ENCODE measurements at places on chromosomes 4 and X. TPM values are rescaled to one million over a fixed set of nuclear protein-coding genes. Genes with fewer than 3 reads are reported as not detected.

- no peak for DNase-seq
Measured at GRCh38 chrX:134911348-134911747, 79.4 kb upstream of the SMIM10 start.

Gene CSAG3
- not detected for total RNA-seq

DNA sequence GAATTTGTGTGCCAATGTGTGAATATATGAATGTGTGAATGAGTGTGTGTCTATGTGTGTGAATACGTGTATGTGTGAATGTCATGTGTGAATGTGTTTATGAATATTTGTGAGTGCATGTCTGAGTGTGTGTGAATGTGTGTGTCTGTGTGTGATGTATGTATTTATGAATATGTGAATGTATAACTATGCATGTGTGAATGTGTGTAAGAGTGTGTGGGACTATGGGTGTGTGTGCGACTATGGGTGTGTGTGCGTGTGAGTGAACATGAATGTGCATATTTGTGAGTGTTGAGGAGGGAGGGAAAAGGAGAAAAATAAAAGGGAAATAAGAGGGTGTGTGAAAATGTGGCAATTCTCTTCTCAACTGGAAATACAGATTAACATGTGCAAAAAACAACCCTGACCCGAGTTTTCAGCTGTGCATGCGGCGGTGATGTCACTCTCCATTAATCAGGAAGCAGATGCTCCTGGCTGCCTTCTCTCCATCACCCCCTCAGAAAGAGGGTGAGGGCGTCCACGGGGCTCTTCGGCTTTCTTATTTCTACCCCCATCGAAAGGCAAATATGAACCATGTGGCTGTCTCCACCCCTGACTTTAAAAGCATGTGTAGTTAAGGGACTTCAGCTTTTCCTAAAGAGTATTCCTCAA, 219.8 kb downstream of the MAML3 start:
- no peak for DNase-seq

- no peak for DNase-seq
Measured at GRCh38 chr4:186602978-186603377, 47.6 kb upstream of the MTNR1A start.

Gene GPRASP2
- 47.5 TPM for total RNA-seq

DNA sequence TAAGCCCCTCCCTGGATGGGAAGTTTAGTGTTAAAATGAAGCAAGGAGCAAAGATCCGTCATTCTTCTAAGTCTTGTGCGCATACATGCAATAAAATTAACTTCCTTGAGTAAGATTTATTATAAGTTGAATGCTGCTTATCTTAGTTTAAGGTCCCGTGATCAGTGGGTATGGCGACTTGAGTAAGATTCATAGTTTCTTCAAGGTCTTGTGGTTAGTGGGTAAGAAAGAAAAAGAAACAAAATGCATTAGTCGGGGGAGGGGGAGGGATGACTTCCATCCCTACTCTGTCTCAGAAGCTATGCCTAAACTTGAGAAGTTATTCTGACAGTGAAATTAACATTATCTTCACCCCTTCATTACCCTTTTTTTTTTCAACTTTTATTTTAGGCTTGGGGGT, 127.3 kb upstream of the MAGEB16 start:
- DNase-seq, result no peak

DNA sequence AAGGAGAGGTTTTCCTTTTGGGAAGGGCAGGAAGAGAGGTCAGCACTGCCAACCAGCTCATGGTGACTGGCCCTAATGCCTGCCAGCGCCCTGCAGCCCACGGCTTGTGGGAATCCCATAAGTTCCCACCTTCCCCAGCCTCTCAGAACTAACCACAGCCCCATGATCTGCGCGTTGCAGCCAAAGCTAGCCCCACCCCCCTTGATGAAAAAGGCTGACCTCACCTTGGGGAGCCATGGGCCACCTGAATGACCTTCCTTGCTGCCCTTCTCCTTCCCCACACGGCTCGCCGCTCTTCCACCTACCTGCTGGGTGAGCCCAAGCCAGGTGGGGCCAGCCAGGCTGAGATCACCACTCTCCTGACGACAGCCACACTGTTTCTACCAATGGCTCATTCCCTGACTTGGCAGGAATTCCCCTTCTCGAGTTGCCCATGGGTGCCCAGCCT, 3.9 kb upstream of the ELF4 start:
- no peak for DNase-seq

All from cerebellum (tissue), 4 donors.